ENCODE measurements at places on chromosomes 11 and 22.

- no peak for DNase-seq
These were observed 84.8 kb downstream of the SNX19 start for GRCh38 chr11:130831506-130831905.

GRCh38 chr11:37371346-37371970 is 773.4 kb upstream of the RAG2 start:
- DNase-seq = no peak

DNA sequence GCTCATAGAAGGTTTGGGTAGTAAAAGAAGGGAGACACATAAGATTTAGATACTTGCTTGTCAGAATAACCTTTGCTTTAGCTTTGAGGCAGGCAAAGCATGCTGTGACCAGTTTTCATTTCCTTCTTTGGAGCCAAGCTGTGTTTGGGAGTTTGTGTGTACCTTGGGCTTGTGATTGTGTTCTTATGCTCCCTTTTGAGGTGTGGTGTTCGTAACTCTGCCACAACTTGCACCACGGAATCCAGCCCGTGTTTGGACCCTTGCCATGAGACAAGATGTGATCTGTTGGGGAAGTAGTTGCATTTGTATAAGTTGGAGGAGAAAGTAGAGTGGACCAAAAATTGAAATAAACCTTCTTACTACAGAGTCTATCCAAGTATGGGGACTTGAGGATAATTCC is 34.0 kb downstream of the BMAL1 start:
- DNase-seq = no peak

DNA sequence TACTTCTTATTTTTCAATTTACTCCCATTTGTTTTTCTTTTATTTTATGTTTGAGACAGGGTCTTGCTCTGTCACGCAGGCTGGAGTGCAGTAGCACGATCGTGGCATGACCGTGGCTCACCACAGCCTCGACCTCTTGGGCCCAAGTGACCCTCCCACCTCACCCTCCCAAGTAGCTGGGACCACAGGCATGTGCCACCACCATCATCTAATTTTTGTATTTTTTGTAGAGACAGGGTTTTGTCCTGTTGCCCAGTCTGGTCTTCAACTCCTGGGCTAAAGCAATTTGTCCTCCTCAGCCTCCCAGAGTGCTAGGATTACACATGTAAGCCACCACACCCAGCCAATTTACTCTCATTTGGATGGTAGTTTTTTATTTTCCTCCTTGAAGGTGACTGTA is 679.3 kb upstream of the CCDC179 start:
- no peak for DNase-seq

DNA sequence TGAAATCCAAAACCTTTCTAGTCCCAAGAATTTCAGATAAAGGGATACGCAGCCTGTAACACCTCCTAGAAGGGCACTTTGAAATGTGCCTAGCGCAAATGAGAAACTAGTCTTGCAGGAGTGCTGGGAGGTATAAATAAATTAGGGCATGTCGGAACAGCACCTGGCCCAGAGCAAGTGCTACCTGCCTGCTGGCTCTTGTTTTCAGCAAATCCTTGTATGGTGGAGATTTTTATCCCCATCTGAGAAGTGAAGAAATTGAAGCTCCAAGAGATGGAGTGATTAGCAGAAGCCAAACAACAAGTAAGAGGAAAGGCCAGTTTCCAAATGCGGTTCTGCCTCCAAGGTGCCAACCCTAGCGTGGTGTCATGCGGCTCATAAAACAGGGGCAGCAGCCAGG is 36.7 kb upstream of the TFIP11 start:
- no peak for DNase-seq

- peak; percentile 91 for DNase-seq
These were observed 3.6 kb downstream of the CDKN1C start for GRCh38 chr11:2881981-2882375.

- DNase-seq = no peak
These were observed 4.5 kb downstream of the TMPRSS13 start for GRCh38 chr11:117924631-117925170.

- DNase-seq = no peak
These were observed 28.5 kb upstream of the RBX1 start for GRCh38 chr22:40922484-40923303.

GRCh38 chr22:24236656-24237055 is 8.2 kb downstream of the GGT5 start:
- no peak for DNase-seq

DNA sequence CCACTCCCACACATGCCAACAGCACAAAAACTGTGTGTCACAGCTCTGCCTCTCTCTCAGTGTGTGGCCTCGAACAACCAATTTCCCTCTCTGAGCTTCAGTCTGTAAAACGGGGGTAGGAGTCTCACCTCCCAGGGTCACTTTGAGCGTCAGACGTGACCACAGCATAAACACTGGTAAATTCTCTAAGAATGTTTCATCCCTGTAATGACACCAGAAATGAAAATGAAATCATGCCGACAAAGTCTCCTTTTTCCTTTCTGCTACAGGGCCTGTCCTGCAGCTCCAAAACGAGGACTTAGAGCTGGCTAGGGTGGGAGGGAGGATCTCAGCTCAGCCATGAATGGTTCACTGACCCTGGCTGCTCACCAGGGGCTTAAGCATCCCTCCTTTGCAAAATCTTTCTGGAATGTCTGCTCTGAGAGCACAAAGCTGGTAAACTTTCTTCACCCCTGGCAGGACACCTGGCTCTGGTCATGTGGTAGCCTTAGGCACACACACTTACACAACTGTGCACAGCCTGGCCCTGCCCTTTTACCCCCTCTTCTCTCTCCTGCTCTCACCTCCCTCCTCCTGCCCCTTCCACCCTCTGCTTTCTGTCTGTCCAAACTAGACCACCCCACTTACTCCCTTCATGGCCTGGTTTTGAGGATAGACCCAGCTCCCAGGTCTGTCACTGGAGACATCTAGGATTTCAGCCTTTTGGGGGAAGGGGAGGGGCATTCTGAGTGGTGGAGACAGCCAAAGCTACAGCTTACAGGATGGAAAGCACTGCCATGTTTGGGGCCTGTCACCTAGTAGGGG is 12.3 kb upstream of the TSKU start:
- no peak for DNase-seq

DNA sequence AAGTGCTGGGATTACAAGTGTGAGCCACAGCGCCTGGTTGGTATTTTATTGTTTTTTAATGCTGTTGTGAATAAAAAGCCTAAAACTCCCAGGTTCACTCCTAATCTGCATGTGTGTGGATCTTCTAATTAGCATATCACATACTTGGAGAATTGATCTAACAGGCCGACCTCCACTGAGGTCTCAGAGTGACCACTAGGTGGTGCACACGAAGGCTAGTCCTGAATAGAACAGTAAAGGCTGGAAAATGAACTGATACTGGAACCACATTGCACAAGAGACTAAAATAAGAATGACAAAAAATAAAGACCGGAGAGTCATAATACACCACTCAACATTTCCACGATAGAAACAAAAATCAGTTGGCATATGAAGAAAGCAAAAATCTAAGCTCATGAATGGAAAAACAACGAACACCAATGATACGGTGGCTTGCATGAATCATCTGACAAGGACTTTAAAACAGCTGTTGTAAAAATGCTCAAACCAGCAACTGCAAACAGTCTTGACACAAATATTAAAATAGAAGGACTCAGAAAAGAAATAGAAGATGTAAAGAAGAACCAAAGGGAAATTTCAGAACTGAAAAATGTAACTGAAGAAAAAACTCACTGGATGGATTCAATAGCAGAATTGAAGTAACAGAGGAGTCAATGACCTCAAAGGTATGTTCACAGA is 19.2 kb downstream of the PIM3 start:
- DNase-seq = peak; percentile 50

DNA sequence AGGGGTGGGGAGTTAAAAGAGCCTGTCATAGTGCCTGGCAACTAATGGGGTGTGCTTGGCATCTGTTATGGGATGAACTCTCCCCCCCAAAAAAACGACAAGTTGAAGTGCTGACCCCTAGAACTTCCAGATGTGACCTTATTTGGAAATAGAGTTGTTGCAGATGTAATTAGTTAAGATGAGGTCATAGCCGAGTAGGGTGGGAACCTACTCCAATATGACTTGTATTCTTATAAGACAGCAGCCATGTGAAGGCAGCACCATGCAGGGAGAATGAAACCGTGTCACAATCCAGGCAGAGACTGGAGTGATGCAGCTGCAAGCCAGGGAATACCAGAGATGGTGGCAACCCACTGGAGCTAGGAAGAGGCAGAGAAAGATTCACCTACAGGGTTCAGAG is 394.5 kb downstream of the TENM4 start:
- DNase-seq = no peak

- no peak for DNase-seq
These were observed 7.0 kb upstream of the KDM4F start for GRCh38 chr11:95042239-95042638.

GRCh38 chr11:134562196-134562595 is 150.2 kb upstream of the B3GAT1 start:
- peak; percentile 11 for DNase-seq

DNA sequence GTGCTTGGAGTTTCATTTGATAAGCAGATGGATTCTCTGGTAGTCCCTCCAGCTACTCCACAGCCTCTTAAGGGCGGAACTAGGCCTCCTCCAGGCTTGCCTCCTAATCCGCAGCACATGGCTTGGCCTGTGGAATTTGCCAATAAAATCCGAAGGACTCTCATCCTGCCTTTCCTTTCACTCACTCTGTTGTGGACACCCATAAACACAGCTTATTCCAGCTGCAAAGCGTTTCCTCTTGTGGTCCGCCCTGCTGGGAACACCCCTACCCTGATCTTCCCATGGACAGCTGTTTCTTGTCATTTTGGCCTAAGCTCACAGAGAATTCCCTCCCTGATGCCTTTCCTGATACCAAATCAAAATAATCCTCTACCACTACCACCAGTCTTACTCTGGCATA is 546.2 kb downstream of the NTM start:
- no peak for DNase-seq

DNA sequence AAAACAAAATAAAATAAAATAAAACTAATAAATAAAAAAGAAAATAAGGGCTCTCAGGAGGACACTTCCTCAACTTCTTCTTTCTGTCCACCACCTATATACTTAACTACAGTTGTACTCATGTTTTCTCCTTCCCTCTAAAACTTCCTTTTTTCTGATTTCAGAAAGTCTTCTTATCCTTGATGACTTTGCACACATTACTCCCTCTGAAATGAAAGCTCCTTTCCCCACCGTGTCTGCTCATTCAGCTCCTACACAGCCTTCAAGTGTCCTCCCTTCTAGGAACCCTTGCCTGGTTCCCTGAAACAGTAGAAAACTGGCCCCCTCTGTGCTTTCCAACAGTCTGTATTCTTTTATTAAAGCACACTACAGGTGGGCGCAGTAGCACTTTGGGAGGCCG is 18.3 kb upstream of the DDX17 start:
- DNase-seq = no peak

- no peak for DNase-seq
These were observed 22.4 kb upstream of the LRRC10B start for GRCh38 chr11:61486011-61486620.

GRCh38 chr22:44623771-44624510 is 78.1 kb upstream of the PRR5 start:
- DNase-seq = peak; percentile 74

DNA sequence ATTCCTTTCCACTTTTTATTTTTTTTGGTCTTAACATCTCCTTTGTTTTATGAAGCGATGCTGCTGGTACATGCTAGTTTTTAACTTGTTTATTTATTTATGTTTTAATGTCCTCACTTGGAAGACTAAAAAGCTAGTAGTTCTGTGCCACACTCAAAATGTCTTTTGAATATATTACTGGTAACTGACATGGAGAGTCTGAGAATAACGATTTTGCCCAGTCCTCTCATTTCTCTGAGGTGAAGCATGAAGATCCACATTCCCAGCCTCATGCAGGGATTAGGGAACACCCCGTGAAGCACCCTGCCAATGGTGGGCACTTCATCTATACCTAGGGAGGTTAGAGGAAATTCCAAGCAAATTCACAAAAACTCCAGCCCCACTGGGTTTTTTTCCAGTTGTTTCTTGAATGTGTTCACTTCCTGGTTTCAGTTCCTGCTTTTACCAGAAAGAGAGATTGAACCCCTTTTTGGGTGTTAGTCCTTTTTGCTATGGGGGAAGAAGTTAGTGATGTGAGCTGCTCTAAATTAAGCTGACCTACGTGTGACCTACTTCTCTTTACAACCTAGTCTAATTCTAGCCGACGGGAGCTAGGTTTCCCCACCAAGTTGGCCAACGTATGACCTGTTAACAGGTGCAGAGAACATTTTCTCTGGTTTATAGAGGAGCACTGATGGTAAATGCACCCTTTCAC is 106.1 kb downstream of the SLC1A2 start:
- no peak for DNase-seq

DNA sequence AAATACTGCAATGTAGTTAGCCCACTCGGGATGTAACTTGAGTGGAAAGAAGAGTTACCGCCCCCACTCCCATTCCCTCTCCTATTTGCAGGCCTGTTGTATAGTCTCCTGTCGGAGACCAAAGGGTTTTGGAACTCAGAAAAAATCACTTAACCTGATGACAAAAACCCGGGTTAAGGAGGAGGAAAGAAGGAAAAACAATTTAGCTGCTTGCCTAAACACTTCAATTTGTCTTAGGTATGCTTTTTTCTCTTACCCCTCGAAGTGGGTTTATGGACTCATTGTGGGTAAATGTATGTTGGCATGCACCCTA is 2.2 kb downstream of the YAP1 start:
- DNase-seq = no peak

GRCh38 chr11:105881027-105881426 is 141.0 kb downstream of the MSANTD4 start:
- DNase-seq = no peak

DNA sequence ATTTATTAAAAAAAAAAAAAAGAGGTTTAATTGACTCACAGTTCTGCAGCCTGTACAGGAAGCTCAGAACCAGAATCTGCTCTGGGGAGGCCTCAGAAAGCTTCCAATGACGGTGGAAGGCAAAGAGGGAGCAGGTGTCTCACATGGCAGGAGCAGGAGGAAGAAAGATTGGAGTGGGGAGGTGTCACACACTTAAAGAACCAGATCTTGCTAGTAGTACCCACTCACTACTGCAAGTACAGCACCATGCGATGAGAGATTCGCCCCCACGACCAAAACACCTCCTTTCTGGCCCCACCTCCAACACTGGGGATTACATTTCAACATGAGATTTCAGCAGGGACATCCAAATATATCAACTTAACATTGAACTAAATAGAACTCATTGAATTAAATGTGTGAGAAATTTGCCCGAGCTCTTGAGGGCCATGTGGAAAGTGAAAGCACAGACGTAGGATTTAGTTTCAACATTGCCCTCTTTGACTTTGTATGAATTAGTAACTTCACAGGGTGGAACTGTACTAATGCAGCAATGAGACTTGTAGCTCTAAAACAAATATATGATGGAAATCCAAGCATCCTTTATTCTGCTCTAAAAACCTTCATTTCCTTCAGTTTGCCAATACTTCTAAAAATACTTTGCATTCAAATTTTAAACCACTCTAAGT is 628.2 kb downstream of the FAM181B start:
- DNase-seq = no peak

All from glutamatergic neuron (in vitro differentiated cells).